ENCODE measurements at places on chromosomes 12 and 14. TPM values are rescaled to one million over a fixed set of nuclear protein-coding genes. Genes with fewer than 3 reads are reported as not detected.

RPL10L gene
- total RNA-seq, result not detected

CLEC4D gene
- not detected for total RNA-seq

RAB5B gene
- 24.4 TPM for total RNA-seq

AVPR1A gene
- not detected for total RNA-seq

SETD1B gene
- 10.2 TPM for total RNA-seq

C12orf60 gene
- 2.4 TPM for total RNA-seq

DCP1B gene
- 8.4 TPM for total RNA-seq

SPRING1 gene
- total RNA-seq, result 21.4 TPM

TMEM119 gene
- total RNA-seq, result 0.16 TPM

METTL3 gene
- total RNA-seq, result 47.9 TPM

GNPTAB gene
- 14.9 TPM for total RNA-seq

KIF21A gene
- total RNA-seq, result 25.0 TPM

DACT1 gene
- total RNA-seq, result 0.44 TPM

KCNC2 gene
- not detected for total RNA-seq

PDZRN4 gene
- total RNA-seq, result not detected

HOXC5 gene
- total RNA-seq, result 1.3 TPM

ETFBKMT gene
- 0.75 TPM for total RNA-seq

CCDC60 gene
- total RNA-seq, result not detected

SLCO1B1 gene
- 0.46 TPM for total RNA-seq

POTEG gene
- 0.06 TPM for total RNA-seq

KRT4 gene
- 3.9 TPM for total RNA-seq

OR6C2 gene
- not detected for total RNA-seq

SLC39A5 gene
- 0.34 TPM for total RNA-seq

JPH4 gene
- total RNA-seq, result 0.07 TPM

CAPZA3 gene
- not detected for total RNA-seq

CDH24 gene
- 4.3 TPM for total RNA-seq

LPAR5 gene
- total RNA-seq, result 0.62 TPM

ACVRL1 gene
- 0.14 TPM for total RNA-seq

PZP gene
- total RNA-seq, result not detected

TBX3 gene
- 40.3 TPM for total RNA-seq

ARMH4 gene
- 0.49 TPM for total RNA-seq

GPR137C gene
- total RNA-seq, result 0.17 TPM

SDSL gene
- total RNA-seq, result 24.3 TPM

ASIC1 gene
- 5.0 TPM for total RNA-seq
